ENCODE measurements at places on chromosomes 2 and 18.
A peak's percentile ranks its signal among the peaks of the same experiment; 100 is the strongest.

- DNase-seq = no peak
Measured at GRCh38 chr2:96684883-96685576, 42.5 kb downstream of the FER1L5 start.

DNA sequence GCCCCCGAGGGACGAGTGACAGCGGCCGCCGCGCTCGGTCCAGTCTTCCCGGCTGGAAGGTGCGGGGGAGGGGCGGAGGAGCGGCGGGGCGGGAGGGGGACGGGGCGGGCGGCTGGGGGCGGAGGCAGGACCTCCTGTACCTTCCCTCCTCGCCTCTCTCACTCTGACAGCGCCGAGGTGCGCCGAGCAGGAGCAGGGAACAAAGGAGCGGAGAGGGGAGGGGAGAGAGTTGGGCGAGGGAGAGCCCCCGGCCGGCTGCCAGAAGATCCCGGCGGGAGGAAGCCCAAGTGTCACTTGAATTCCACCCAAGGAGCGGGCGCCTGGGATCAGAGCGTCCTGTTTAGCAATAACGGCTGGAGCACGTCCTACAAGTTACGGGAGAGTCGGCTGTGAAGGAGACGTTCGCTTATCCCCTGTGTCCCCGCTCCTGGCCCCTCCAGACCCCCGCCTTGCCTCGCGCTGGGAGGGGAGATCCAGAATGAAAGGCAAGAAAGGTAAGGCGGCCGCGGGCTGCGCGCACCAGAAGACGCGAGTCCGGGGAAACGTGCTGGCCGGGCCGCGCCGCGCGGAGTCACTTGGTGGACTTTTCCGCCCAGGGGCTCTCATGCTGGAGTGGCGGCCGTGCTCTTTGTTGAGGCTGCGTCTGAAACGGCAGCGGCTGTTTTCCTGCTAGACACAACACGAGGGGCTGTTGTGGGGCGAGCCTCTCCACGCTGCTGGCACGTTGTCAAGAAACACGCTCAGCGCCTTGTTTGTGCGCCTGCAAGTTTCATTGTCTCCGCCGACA, at the start of gene TGIF1:
Gene TGIF1, plus strand, starts transcription at position 161 of the 787 bp plus-strand sequence. Its CDS starts 318 bp downstream, at position 479.
- peak; percentile 85 for DNase-seq

DNA sequence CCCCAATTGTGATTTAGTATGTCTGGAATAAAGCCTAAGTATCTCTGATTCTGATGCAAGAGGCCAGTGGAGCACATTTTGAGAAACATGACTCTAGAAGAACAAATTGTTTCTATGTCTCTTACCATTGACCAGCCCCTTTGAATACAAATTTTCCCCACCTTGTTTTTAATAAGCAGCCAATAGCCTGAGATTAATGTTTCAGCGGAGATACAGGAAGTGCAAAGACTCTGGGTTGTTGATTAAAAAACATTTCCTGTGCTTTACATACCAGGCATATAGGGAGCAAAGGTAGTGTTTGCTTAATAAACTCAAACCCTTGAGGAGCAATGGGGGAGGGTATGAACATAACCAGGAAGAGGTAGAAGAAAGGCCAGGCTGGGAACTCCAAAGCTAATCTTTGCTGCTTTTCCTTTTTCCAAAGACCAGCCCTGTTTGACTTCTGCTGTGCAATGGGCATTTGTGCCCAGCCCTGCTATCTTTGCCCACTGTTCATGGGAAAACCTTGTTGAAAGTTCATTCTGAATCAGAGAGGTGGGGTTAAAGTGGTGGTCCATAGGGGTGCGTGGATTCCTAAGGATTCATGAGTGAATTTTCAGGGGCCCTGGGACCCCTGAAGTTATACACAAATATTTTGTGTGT, 29.3 kb downstream of the UPP2 start:
- DNase-seq = no peak

- peak; percentile 18 for DNase-seq
Measured at GRCh38 chr2:16613539-16614011, 52.1 kb downstream of the CYRIA start.

GRCh38 chr2:121038891-121039616, 245.9 kb downstream of the TFCP2L1 start:
- peak; percentile 39 for DNase-seq

GRCh38 chr2:222358876-222359275, 60.1 kb upstream of the PAX3 start:
- DNase-seq = peak; percentile 85

DNA sequence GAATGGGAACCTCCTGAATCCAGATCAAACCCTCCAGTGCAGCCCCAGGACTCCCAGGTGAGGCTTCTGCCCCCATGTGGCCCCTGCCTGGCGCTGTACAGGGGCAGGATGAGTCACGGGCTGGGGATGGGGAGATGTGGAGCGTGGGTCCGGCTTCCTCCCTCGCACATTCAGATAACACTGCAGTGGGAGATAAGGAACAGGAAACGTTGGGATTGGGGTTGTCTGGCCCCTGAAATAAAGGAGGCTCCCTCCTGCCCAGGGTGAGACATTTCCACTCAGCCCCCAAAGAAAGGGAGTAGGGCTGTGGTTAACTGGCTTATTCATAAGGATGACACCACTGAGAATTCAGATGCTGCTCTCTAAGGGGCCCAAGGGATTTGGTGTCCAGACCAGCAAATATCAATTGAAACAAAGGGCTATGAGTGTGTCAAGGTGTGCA, 30.7 kb downstream of the IGFBP5 start:
- DNase-seq = no peak

GRCh38 chr2:11535899-11536344, 2.1 kb downstream of the GREB1 start:
- DNase-seq = no peak

- peak; percentile 77 for DNase-seq
Measured at GRCh38 chr2:47437287-47437686, 34.3 kb downstream of the MSH2 start.

DNA sequence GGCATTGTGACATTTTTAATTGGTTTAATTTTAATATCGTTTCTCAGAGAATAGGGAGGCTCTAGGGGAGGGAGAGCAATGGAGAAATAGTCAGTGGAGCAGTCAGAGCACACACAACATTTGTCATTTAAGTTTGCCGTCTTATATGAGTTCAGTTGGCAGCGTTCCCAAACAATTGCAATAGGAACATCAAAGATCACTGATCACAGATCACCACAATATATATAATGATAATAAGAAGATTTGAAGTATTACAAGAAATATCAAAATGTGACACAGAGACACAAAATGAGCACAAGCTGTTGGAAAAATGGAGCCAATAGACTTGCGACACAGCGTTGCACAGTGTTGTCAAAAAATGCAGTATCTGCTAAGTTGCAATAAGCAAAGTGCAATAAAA, 303.7 kb downstream of the CDH19 start:
- DNase-seq = no peak

DNA sequence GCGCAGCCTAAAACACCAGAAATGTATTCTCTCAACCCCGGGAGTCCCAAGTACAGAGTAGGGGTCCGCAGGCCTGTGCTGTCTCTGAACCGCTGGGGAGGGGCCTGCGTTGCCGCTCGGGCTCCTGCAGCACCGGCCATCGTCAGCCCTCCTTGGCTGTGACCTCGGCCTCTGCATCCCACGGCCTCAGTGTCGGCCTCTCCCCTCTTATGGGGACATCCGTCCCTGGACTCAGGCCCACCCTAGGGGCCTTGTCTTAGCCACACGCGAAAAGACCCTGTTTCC, 50.5 kb downstream of the KCNG2 start:
- no peak for DNase-seq

GRCh38 chr2:196504788-196505187, 134.7 kb upstream of the CCDC150 start:
- no peak for DNase-seq

- no peak for DNase-seq
Measured at GRCh38 chr18:35422237-35422636, 45.1 kb upstream of the ZNF396 start.

GRCh38 chr18:527146-527545, 26.6 kb upstream of the COLEC12 start:
- peak; percentile 30 for DNase-seq

GRCh38 chr2:158505448-158505934, 48.7 kb downstream of the PKP4 start:
- no peak for DNase-seq
